Activated T-helper 1 cell treated with Interleukin-2 at 50 U/mL for 16 hours (primary cell): ENCODE measurements at places on chromosomes 4 and X.

DNA sequence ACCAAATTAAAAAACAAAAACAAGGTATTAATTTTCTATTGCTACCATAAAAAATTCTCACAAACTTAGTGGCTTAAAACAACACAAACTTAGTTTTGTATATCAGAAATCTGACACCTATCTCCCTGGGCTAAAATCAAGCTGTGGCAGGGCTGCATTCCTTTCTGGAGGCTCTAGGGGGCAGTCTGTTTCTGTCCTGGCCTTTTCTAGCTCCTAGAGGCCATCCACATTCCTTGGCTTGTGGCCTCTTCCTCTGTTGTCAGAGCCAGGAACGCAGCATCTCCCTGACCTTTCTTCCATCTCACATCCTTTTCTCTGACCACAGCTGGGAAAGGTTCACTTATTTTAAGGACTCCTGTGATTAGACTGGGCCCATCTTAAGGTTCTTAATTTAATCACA, 38.9 kb upstream of the TLR2 start:
- DNase-seq, result no peak

GRCh38 chr4:7828793-7829301, 110.8 kb downstream of the AFAP1 start:
- DNase-seq, result no peak

DNA sequence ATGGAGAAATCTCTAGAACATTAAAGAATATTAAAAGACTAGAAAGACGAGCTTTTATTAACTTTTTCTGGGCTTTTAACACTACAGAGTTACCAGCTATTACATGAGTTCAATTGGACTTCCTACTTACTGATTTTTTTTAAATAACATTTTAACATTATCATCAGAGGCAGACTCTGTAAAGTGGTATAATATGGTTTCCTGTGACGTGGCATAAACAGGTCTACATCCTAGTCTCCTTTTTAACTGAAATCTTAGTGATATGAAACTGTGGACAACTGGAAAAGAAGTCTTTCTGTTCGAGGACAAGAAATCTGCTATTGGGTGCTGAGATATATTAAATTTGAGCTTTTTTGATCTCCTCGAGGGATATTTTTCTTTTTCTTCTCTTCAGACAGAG, 48.7 kb upstream of the ABCG2 start:
- no peak for DNase-seq

DNA sequence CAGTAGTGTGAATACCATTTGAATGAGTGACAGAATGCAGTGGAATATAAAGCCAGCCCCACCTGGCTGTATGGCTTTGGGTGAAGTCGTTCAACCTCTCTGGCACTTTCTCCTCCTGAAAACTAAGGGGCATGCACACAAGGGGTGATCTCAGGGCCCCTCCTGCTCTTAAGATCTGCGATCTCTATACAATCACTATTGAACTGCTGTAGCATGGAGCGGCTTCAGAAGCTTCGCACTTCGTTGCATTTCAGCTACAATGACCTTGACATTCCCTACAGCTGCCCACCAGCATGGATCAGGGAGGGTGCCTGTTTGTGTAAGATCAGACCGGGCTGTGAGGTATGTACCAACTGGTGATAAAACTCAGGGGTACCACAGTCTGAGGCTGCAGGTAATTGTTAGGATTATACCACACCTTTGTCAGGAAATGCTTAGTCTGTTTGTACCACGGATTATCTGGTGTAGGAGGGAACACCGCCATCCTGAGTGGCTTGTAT, 85.2 kb downstream of the AASDH start:
- no peak for DNase-seq

GRCh38 chrX:72349190-72349589, 43.5 kb upstream of the CITED1 start:
- no peak for DNase-seq

DNA sequence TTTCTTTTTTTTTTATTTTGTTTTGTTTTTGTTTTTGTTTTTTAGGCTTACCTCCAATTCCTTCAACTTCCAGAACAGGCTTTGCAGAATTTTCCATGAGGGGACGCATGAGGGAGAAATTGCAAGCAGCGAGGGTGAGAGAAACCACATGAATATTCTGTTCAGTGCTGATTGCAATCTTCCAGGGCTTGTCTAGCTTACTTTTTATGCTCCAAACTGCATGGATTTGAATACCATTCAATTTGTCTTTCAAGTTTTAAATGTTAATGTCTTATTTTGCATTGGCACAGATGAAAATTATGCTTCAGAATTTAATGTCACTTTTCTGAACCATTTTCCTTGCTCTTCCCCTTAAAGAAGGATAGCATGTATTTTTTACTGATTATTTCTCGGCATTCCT, 32.7 kb downstream of the CC2D2A start:
- DNase-seq, result no peak

GRCh38 chr4:103915224-103915869, 195.6 kb upstream of the TACR3 start:
- no peak for DNase-seq

- no peak for DNase-seq
These were observed 33.1 kb downstream of the GAB3 start for GRCh38 chrX:154717824-154718223.

DNA sequence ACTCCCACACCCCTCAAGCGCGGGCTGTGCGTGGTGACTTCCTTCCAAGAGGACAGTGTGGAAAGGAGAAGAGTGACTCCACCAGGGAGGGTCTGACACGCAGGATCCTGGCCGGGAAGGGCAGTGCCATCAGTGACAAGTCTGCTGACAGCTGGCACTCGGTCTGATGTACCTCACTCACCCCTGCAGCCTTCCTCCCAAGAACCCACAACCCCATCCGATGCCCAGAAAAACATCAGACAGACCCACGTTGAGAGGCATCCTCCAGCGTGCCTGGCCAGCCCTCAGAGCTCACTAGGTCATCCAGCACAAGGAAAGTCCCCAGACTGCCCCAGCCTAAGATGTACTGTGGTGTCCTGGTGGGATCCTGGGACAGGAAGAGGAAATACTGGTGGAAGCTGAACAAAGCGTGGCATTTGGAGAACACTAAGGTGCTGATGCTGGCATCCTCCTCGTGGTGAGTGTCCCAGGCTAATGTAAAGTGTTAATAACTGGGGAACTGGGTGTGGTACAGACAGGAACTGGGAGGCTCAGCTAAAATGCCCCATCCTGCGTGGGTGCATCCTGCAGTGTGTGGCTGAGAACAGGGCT, 200.0 kb upstream of the PSAPL1 start:
- DNase-seq, result no peak

DNA sequence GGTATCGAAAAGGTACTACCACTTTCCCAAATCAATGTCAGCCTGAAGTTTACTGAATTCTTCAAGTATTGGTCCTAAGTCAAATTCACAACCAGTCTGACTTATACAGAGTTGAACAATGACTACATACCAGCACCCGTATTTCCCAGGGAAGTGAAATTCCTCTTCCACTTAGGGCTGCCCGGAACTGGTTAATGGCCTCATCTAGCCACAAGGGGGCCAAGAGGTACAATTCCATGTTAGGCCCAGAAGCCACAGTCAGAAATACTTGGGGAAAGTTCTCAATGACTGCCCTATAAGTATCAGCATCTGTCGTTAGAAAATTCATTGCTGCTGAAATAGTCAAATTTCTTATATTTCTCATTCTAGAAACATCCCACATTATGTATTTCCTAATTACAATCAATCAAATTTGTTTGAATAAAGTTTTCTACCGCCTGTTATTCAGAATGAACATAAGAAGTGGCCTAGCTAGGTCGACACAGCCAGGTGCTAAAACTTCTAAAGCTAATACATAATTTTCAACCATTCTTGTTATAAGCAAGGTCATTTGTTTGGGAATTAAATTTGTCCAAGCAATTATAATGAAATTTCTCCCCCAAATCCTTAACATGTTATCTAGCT, 5.6 kb upstream of the PCDH7 start:
- no peak for DNase-seq

DNA sequence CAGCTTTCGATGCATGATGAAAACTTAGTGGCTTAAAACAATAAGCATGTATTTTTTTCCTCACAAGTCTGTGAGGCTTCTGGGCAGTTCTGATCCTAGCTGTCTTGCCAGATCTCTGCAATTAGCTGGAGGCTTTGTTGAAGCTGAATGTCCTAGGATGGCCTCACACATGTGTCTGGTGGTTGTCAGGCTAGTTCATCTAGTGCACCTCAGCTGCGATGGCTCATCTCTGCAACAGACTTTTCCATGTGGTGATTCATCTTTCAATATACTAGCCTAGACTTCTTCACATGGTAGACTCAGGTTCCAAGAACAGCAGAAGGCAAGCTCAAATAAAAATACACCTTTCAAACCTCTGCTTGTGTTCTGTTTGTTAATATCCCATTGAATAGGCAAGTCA, 66.5 kb upstream of the IL1RAPL1 start:
- no peak for DNase-seq

DNA sequence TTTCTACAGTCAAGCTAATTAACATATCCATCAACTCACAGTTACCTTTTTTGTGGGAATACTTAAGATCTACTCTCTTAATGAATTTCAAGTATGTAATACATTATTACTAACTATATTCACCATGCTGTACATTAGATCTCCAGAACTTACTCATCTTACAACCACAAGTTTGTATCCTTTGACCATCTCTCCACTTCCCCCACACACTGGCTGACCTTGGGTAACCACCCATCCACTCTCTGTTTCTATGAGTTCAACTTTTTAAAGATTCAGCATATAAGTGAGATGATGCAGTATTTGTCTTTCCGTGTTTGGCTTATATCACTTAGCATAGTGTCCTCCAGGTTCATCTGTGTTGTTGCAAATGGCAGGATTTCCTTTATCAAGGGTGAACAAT, 30.5 kb upstream of the MAGED1 start:
- no peak for DNase-seq

GRCh38 chrX:123871309-123871708, 11.5 kb downstream of the XIAP start:
- no peak for DNase-seq

DNA sequence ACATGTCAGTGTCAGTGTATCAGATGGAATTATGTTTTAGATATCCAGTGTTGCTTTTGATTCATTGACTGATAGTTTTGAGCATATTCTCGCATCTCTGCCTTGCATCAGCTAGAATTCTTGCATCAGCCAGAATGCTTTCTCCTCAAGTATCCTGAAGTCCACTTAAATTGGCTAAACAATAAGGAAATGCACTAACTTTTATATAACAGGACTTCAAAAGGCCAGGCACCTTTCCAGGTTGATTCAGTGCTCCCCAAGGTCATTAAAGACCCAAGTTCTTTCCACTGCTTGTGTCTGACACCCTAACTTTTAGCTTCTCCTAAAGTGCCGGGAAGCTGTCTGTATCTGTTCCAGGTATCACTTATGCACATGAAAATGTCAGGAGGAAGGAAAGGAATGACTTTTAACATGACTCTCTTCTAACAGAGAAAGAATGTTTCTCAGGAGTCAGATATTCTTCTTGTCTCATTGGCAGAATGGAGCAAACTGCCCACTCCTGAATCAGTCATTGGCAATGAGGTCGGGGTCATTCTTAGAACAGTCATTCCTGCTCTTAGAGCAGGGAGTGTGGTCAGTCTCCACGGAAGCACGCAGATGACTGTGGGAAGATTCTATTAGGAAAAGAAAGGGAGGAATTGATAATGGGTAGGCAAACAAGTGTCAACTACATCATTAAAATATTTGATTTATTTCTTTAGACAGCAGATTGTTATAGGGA, 92.9 kb upstream of the TLL1 start:
- DNase-seq, result no peak

DNA sequence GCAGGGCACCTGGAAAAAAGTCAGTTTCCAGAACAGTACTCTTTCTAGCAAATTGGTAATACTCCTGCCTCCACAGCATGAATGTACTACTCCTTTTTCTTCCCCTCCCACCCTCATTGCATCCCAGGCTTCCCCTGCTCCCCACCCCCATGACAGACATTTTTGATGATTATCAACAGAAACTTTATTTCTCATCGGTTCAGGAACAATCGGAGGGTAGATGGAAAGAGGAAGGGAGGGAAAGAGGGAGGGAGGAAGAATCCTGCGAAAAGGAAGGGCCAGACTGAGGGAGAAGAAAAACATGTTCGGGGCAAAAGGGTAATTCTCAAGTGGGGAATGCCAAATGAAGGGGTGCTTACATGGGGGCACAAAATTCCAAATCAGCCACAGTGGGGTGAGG, 705 bp upstream of the CXorf65 start:
- no peak for DNase-seq

GRCh38 chr4:120277391-120277790, 210.7 kb upstream of the MAD2L1 start:
- DNase-seq, result no peak

GRCh38 chrX:141839856-141840255, 1.7 kb downstream of the MAGEC3 start:
- no peak for DNase-seq

DNA sequence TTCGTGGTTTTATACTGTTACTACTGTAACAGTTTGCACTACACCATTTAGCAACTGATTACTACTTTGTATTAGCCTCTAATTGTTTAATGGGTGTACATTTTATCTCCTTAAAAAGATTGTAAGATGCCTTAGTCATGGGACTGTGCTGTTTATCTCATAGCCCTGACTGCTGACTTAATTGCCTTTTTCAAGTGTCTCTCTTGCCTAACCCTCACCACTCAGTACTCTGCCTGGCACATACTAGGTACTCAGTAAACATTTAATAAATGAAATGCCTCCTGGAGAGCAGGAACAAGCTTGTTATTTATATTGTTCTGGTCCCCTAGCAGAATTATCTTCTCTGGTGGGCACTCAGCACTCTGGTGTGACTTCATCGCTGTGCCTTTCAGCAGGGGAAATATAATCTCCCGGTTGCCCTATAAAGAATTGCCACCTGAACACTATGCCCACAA, 1.7 kb upstream of the STIM2 start:
- DNase-seq, result no peak

GRCh38 chr4:675980-676870, 1.9 kb downstream of the MYL5 start:
- DNase-seq, result no peak

DNA sequence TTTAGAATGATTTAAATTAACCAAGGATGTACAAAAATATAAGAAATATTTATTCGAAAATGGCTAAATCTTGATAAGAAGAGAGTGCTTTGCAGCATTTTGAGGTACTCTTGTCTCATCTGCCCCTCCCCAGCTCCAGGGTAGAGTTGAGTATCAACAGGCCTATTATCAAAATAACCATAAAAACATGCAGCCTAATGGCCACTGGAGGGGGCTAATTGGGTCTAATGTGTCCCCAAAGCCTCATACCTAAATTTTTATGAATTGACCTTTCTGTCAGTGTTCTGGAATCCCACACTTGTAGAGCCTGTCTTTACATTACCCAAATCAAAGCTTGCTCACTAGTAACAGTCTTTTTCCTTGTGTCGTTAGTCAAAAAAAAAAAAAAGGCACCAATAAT, 544.9 kb upstream of the CPXCR1 start:
- no peak for DNase-seq

DNA sequence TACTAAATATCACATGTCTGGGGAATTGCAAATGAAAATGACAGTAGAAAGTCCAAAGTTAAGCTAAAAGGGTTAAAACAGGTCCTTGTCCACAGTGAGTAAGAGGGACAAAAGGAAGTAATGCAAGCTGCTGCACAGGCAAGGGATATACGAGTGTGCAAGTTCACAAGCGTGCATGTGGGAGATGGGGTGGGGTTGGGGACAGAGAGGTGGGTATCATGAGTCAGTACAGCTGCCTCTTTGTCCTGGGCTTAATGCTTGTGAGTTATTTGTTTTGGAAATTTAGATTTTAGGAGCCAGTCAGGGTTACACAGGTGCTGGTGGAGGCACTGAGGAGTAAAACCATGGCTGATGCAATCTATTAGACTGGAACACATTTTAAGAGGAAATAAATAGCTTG, 3.3 kb upstream of the GPRASP2 start:
- DNase-seq, result no peak
